8988T (cell line): ENCODE measurements at places on chromosomes 1 and 21.

DNA sequence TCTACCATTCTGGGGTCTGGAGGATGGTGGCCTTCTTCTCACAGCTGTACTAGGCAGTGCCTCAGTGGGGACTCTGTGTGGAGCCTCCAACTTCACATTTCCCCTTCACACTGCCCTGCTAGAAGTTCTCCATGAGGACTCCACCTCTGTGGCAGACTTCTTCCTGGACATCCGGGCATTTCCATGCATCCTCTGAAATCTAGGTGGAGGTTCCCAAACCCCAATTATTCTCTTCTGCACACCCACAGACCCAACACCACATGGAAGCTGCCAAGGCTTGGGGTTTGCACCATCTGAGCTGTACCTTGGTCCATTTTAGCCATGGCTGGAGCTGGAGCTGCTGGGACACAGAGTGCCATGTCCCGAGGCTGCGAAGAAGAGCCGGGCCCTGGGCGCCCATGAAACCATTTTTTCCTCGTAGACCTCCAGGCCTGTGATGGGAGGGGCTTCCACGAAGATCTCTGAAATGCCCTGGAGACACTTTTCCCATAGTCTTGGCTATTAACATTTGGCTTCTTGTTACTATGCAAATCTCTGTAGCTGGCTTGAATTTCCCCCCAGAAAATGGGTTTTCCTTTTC is 170.5 kb downstream of the FOXD2 start:
- no peak for DNase-seq

- DNase-seq, result no peak
These were observed 4.4 kb downstream of the KCNN3 start for GRCh38 chr1:154865442-154866256.

- DNase-seq, result no peak
These were observed 48.3 kb upstream of the CAPZB start for GRCh38 chr1:19533626-19534025.

DNA sequence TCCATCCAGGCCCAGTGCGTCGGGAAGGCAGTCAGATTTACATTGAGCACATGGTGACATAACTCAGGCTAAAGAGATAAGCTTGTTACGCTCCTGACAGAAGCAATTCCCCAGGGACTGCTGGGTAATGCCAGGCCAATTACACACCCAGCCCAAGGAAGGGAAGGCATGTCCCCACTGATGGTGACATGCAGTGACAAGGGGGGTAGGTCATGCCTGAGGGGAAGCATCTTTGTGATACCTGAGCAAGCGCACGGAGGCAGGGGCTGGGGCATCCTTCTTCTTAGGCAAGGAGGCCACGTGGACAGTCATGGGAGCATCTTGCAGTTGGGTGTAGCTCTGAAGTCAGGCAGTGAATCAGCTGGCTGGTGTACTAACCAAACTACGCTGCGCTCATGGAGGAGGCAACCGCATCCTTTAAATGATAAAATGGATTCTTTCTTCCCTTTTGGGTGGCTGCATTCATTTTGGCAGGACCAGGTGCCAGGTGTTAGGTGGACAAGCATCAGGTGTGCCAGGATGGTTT is 39.6 kb upstream of the GRIK3 start:
- DNase-seq, result no peak

DNA sequence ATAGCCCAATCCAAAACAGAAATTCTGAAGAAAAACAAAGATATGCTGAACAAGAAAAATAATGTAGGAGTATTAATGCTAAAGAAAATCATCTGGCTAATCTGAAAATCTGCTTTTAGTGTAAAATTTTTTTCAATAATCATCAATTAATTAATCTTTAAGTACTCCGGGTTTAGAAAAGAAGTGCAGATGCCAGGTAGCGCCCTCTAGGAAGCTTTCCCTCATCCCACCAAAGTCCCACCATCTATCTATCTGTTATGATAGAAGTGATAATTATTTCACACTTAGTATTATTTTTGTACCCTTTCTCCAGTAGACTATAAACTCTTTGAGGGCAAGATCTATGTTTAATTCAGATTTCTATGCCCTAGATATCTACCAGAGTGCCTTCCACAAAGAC is 240.3 kb downstream of the AKT3 start:
- DNase-seq, result no peak

- DNase-seq, result no peak
These were observed 102.7 kb downstream of the ZNF281 start for GRCh38 chr1:200306944-200307754.

- DNase-seq, result no peak
These were observed 34.7 kb upstream of the USP24 start for GRCh38 chr1:55249646-55250398.

DNA sequence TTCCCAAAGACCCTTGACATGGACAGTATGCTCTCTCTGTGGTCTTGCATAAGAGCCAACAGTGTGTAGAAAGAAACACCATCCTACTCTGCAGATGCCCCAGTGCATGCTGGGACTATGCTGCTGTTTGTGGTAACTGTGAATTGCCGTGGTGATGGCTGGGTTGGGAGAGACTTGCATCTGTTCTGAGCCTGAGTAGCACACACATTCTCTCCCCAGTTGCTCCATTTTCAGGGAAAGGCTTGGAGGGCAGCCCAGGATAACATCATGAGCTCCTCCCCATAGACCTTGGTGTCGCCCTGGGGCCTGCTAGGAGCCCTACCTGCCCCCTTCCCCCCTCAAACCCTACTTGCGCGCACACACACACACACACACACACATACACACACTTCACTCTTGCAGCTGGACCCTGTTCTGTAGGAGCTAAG is 120.9 kb upstream of the IPO9 start:
- no peak for DNase-seq

GRCh38 chr1:53619367-53620060 is 119.5 kb downstream of the GLIS1 start:
- DNase-seq, result no peak

DNA sequence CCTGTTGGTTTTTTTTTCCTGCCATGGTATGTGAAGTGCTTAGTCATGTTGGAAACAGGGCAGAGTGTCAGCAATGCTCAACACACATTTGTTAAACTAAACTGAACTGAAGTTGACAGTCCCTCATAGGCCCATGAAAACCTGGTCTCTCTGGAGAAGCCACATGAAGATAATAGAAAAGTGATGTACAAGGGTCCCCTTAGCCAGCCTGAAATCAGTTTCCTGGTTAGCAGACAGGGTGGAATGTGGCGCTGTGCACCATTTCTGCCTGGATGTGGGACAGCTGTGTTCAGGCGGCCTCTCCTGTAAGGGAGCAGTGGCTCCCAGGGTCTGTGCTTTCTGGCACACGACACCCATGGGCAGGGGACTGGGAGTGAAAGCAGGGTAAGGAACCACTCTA is 9.9 kb upstream of the CHI3L1 start:
- no peak for DNase-seq

GRCh38 chr1:1304331-1305299 is 3.1 kb downstream of the ACAP3 start:
- DNase-seq, result no peak

DNA sequence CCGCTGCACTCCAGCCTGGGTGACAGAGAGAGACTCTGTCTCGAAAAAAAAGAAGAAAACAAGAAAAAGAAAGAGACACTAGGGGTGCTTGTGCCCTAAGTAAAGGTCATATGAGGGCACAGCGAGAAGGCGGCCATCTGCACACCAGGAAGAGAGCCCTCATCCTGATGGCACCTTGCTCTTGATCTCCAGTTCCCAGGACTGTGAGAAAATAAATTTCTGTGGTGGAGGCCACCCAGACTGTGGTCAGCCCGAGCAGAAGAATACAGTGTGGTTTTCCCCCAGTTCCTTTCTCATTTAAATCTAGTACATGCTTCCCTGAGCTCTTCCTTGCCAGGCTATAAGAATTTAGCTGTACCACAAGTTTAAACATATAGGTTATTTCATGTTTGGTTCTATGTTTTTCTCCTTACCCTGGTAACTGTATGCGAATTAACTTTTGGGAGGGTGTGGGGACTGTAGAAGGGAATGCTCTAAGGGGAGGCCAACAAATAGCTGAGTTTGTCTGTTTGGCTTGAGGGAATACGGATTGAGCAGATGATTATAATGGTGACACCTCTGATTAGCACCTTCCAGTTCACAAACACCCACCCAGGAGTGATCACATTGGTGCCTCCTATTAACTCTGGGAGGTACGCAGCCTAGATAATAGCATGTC is 119.6 kb upstream of the ERRFI1 start:
- DNase-seq, result no peak
